T47D (cell line): ENCODE measurements at places on chromosomes 4 and X.

DNA sequence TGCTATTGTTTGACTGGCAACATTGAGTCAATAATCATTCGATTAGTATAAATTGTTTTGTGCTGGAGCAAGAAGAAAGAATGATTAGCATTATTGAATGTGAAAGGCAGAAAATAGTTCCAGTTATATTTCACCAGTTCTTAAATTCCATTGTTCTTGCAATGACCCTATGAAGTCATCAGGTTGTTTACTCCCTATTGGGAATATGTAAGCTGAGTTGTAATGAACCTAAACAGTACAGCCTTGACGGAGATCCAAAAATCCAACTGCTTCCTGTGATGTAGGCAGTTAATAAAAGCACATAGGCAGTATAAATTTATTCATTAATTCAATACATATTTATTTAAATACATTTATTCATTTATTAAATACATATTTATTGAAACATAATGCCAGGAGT lies 947.5 kb downstream of the PCDH7 start:
- DNase-seq = no peak

GRCh38 chr4:139734875-139735380 lies 69.3 kb downstream of the MGST2 start:
- DNase-seq = peak; percentile 63

DNA sequence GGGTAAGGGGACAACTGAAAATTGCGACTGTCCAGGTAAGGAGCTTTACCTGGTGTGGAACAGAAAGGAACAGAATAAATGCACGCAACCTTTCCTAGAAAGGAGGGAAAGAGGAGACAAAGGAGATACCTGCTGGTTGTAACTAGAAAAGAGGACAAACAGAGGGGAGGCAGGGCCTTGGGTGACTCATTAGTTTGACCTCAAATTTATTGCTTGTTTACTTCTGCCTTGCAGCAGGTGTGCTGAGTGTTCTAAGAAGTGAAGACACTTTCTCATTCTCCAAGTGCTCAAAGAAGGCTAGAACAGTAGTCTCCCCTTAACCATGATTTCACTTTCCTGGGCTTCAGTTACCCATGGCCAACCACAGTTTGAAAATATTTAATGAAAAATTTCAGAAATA lies 123.1 kb upstream of the BOD1L1 start:
- no peak for DNase-seq

GRCh38 chr4:3607690-3608552 lies 75.7 kb upstream of the LRPAP1 start:
- DNase-seq = no peak

DNA sequence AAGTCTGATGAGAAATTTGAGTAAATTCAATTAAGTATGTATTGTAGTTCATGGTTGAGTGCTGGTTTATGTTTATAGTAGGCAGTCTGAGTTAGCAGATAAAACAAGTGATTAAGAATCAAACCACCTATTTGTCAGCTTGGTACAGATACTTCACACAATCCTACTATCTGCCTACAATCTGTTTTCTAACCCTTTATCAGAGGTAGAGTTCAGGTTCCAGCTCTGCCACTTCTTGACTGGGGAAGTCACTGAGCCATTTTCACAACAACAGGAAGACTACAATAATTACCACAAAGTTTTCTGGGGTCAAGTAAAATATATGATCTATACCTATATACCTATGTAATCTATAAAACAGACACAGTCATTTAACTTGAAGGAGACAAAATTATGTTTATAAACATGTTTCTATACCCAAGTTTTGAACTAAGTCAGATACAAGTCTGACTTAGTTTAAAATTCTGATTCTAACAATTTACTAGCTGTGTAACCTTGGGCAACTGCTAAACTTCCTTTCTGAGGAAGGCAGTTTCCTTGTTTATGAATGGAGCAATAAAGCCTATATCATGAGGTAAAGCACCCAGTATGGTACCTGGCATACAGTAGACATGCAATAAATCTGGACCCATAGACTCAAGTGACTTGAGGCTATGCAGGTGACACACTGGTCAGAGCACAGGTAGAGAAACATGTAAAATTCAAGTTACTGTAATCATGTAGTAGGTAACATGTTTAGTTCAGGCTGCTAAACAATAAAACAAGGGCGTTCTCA lies 37.2 kb upstream of the BDH2 start:
- no peak for DNase-seq

DNA sequence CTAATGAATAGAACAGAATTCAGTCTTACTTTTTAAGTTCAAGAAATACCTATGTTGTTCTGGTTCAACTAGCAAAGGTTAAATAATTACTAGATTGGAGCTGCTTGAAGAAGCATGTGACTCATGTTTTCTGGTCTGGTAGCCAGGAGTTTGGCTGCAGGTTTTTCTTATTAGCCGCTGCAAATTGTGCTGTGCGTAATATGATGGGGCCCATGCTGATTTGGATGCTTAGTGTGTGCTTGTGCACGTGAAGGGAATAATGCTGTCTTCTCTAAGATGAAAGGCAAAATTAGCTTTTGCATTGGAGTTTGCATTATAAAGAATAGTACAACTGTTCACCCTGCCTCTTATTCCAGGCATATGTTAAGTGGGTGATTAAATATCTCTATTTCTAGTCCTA lies 219.6 kb downstream of the SNCA start:
- DNase-seq = no peak

DNA sequence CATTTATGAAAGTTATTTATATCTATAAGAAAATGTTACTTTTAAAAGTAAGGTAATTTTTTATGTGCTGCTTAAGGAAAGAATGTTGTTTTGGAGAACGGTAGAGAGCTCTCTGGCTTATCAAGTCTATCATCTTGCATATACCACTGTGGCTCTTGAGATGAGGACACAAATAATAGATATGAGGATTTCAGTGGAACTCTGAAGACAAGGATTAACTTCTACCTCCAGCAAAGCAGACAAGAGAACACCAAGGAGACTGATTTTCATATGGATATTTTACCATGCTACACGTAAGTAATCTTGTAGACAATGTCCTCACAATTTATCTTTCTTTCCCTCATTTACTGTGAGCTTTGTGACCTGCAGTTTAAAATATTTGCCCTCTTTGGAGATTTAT lies 557.5 kb upstream of the NDST4 start:
- no peak for DNase-seq

DNA sequence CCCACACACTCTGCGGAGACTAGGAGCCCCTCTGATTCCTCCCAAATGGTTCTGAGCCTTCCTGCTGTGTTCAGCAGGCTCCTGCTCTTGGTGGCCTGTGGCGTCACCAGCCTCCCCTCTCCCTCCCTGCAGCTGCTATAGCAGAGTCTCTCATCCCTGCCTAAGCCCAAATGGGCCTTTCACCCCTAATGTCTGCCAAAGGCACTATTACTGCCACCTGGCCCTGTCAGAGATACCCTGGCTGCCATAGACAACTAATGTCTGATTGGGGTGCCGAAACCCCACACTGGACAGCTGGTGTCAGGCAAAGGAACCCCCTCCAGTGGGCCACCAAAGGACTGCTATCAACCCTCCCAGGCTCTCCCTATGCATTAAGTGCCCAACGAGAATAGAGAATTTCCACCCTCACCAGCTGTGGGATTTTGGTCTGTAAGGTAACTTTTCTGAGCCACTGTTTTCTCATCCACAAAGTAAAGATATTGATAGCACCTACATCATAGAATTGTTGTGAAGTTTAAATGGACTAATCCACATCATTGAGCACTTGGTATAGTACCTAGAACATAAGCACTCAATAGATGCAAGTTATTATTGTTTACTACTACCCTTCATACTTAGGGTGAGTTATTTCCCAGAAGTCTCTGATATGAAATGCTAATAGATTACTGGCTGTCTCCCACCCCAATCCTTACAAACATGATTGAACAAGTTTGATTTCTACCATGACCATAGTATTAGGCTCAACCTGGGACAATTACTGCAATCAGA lies 421.3 kb downstream of the MID1IP1 start:
- no peak for DNase-seq

GRCh38 chrX:41474726-41475100 lies 27.6 kb downstream of the NYX start:
- DNase-seq = no peak

GRCh38 chrX:31199840-31200114 lies 127.9 kb upstream of the FTHL17 start:
- DNase-seq = no peak

GRCh38 chr4:148333265-148333664 lies 108.9 kb downstream of the NR3C2 start:
- no peak for DNase-seq

DNA sequence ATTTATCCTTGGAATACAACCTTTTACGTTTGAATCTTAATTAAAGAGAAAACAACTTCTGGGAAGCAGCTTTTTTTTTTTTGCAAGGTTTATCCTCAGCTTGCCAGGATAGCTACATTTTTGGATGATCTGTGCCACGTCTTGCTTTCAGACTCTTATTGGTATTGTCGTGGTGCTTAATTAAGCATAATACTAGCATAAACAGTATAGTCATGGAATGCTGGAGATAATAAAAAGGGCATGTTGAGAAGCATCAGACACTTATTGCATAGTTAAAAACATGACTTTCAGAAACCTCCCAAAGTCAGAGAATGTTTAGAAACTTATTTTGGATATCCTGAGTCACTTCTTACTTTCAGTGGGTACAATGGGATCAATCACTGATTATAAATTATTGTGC lies 77.0 kb downstream of the PALLD start:
- DNase-seq = no peak

DNA sequence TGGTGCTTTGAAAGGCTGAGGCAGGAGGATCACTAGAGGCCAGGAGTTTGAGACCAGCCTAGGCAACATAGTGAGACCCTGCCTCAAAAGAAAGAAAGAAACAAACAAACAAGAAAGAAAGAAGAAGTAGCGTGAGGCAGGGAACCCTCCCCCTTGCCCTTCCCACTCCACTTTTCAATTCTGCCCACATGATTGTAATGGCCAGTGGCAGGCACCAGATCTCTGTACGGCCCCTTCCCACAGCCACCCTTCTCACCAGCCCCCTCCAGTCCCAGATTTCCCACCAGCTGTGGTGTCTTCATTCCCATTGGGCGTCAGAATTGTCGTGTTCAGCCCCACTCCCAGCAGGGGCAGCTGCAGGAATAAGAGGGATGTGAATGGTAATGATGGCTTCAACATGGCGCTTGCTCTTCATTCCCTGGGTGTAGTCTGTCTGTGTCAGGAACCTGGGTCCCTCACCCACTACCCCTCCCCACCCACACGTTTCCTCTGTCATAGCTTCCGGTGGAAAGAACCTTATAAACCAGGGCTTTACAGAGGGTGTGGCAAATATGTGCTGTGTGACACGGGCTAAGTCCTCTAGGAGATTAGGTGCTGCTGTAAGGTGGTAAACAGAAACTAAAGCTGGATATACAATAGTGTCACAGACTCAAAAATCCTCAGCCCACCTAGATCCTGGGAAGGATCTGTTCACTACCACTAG lies at the start of gene IL2RG:
Gene IL2RG, minus strand, starts transcription at position 437 of the 703 bp plus-strand sequence. Its CDS starts 38 bp downstream, at position 399.
- DNase-seq = no peak

- no peak for DNase-seq
These were observed 298.4 kb downstream of the RAPGEF2 start for GRCh38 chr4:159401226-159401712.

DNA sequence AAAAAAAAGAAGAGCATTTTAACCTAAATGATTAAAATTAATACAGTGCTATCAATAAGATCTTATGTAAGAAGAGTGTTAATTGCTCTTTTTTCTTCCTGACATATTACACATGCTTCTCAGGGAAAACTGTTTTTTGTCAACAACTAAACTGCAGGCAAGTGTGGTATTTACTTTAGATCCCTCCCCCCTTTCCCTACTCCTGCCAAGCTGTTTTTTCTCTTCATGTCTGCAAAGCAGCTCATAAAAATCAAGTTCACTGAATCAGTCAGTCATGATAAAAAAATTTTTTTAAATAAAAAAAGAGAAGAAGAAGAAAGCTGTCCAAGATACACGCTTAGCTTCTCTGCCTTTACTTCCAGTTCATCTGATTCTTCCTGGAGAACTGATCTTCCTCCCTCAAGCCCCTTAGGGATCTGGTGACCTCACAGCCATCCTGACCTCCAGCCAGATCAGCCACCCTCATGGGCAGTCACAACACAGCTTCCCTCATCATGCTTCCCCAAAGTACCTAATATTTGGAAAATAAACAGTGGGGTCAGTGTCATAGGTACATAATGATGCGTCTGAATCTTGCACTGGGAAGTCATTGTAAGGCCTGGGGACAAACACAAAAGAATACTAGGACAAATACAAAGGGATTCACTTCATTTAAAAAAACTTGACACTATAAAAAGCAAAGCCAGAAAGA lies 87.0 kb downstream of the ZNF827 start:
- DNase-seq = no peak

GRCh38 chr4:2075987-2076907 lies 17.1 kb downstream of the NAT8L start:
- no peak for DNase-seq

GRCh38 chr4:173371292-173372192 lies 788 bp downstream of the SAP30 start:
- peak; percentile 36 for DNase-seq

GRCh38 chrX:12421918-12422317 lies 283.6 kb downstream of the FRMPD4 start:
- no peak for DNase-seq

GRCh38 chr4:174222266-174222872 lies 61.1 kb downstream of the FBXO8 start:
- DNase-seq = no peak

- no peak for DNase-seq
These were observed 155.4 kb downstream of the AFAP1 start for GRCh38 chr4:7784131-7784870.

- DNase-seq = peak; percentile 60
These were observed 22.8 kb downstream of the NDST4 start for GRCh38 chr4:115090483-115091075.

GRCh38 chrX:102155806-102156179 lies at the start of gene BEX5:
TSS of gene BEX5 (minus strand) at chrX:102155977. CDS start at chrX:102154265, 1,712 bp downstream.
- peak; percentile 21 for DNase-seq

DNA sequence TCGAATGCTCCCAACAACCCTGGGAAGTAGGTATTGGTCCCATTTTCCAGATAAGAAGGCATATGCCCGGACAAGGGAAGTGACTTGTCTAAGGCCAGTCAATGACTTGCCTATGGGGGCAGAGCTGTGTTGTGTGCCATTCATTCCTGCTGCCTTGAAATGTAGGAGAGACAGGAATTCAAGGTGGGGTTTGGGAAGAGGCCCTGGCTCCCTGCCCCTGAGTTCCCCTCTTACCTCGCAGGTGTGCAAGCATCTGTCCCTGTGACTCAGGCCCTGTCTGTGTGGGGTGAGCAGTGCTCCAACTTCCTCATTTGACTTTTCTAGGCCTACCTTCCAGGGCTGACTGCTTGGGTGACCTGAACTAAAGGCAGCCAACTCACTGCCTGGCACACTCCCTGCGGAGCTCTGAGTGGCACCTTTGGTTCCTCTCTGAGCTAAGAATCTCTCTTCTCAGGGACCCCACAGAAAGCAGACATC lies 5.1 kb downstream of the EFNB1 start:
- DNase-seq = no peak
